NCI-H1694 treated with DMSO at 0.1 percent for 48 hours (cell line): ENCODE measurements at places on chromosomes 11 and 22.

GRCh38 chr22:29087012-29087411 is 14.2 kb downstream of the KREMEN1 start:
- DNase-seq = no peak

DNA sequence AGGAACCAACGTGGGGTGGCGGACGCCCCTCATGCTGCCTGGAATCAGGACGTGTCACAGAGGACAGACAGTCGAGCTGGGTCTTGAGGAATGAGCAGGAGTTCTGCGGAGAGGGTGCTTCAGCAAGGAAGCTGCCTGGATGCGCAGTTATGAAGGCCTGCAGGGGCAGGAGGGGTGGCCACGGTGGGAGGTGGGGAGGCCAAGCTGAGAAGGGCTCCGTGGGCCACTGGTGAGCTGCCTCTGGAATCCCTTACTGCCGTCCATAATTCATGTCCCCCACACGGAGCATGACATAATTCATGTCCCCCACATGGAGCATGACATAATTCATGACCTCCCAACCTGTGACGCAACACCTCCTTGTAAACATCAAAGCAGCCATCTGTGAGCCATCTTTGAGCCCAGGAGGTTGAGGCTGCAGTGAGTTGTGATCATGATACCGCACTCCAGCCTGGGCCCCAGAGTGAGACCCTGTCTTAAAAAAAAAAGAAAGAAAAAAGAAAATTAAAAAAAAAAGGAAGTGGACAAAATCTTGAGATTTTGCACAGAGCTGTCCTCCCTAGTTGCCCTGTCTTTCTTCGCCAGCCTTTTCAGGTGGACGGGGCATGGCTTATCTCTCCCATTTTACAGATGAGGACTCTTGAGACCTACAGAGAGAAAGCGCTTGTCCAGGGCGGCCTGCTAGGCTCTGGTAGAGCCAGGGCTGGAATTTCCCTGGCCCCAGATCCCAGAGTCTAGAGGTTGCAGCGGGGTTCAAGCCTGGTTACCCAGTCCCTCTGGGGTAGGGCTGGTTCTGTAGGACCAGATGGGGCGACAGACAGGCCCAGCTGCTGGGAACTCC is 24.3 kb upstream of the PICK1 start:
- DNase-seq = peak; percentile 13

DNA sequence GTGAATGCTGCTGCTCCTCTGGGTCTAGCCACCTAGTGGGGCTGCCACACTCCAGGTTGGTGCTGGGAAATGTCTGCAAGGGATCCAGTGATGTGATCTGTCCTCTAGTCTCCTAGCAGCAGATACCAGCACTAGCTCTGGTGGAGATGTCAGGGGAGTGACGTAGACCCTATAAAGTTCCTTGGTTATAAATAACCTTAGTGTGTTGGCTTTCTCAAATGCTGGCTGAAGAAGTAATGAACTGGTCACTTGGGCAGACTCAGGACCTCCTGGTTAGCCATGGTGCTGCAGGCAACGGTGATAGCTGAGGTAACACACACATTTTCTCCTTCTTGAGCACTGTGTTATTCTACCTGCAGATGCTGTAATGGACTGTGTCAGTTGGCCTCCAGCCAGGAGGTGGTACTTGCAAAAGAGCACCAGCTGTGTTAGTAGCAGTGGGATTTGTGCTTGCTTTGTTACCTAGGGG is 35.5 kb downstream of the BBOX1 start:
- peak; percentile 19 for DNase-seq

DNA sequence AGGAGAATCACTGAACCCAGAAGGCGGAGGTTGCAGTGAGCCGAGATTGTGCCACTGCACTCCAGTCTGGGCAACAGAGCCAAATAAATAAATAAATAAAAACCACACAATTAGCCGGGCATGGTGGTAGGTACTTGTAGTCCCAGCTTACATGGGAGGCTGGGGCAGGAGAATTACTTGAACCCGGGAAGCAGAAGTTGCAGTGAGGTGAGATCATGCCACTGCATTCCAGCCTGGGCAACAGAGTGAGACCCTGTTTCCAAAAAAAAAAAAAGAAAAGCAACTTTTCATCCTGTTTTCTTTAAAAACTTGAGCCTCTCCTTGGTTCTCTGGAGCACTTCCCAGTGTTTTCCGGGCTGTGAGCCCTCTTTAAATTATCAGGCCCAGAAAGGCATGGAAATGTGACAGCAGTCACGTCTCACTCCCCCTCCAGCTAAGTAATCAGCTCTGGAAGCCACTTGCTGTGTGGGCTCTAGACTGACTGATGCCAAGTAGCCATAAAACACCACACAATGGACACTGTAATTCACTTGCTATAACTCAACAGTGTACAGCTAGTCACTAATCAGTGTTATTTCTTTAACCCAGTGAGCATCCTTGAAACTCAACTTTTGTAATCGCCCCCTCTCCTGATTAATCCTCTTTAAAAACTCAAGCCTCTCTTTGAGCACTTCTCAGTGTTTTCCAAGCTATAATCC is 13.0 kb upstream of the MCHR1 start:
- DNase-seq = no peak

DNA sequence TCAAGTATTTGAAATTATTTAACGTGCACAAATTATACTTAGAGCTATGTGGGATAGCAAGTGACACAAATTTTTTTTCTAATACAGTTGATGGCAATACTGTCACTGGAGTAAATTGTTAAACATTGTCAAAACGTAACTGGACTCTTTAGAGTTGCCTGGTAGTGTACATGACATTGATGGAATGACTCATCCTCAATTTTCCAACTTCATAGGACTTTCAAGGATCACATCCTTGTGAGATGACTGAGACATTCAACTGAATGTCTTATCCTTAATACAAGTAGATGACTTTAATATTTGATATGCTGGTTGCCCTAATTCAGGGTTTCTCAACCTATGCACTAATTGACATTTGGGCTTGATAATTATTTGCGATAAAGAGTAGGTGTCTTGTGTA is 310.0 kb downstream of the SWAP70 start:
- no peak for DNase-seq

GRCh38 chr11:118878163-118878563 is 5.5 kb upstream of the CXCR5 start:
- DNase-seq = no peak

DNA sequence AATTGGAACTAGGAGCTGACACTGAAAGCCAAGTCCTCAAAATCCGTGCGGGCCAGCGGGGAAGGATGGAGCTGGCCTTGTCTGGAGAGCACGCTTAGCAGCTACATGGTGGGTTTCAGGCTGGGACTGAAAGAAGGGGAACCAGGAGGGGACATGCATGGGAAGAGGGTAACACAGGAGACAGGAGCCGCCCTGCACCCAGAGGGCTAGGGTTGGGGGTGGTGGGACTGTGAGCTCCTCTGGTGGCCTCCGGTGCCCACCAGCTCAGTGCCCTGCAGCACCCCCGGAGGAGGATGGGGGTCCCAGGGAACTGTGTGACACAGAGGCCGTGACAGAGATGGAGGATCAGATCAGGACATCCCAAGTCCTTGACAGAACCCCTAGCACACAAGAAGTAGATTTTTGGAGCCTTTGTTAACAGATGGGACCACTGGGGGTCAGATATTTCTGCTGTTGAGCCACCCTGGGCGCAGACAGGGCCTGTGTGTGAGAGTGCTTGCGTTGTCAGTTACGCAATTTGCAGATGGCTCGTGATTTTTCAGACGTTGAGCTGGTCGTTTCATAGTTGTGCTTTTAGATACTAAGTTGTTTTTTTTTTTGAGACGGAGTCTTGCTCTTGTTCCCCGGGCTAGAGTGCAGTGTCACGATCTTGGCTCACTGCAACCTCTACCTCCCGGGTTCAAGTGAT is 21.3 kb upstream of the GRAMD4 start:
- DNase-seq = no peak

- no peak for DNase-seq
These were observed 7.3 kb upstream of the TP53AIP1 start for GRCh38 chr11:128949791-128950454.

GRCh38 chr22:49880281-49880680 is 26.6 kb downstream of the ZBED4 start:
- no peak for DNase-seq

DNA sequence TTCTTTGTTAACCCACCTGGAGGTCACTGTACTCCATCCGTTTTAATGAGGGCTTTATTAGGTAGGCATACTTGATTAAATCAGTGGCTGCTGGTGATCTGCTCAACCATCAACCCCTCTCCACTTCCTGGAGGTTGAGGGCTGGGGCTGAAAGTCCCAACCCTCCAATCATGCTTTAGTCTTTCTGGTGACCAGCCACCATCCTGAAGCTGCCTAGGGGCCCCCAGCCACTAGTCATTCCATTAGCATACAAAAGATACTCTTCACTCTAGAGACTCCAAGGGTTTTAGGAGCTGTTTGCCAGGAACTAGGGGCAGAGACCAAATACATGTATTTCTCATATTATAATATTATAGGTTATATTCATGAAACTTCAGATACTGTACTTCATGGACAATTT is 13.5 kb downstream of the DNAJC24 start:
- DNase-seq = no peak

DNA sequence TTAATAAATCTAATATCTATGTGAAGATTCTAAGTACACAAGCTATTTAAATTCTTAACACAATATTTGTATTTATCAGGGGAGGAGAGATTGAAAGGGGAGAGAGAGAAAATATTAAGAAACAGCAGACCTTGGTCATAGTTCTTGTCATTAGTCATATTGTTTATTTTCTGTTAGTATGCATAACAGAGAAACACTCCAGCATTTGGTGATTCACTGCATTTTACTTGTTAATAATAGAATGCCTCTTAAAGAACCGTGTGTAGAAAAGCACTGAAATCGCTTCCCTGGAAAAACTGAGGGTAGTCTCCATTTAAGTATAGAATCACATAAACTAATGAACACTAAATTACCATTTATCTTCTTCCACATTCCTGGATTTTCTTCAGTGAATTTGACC is 122.7 kb upstream of the TRPC6 start:
- DNase-seq = no peak

DNA sequence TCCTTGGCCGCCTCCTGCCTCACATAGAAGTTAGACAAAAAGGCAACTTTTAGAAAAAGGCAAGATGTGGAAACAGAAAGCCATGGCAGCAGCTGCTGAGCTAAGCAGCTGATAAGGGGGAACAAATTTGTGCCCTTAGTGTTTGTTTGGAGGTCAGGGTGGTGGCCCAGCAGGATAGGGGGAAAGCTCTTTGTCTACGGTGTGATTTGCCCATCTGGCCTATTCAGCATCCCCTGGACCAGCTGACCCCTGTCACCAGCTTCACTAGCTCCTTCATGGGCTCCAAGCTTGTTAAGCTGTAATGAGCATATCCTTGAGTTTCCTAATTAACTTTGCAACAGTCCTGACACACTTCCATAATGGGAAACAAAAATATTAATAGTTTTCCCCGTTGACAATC is 5.9 kb upstream of the ME3 start:
- DNase-seq = no peak

DNA sequence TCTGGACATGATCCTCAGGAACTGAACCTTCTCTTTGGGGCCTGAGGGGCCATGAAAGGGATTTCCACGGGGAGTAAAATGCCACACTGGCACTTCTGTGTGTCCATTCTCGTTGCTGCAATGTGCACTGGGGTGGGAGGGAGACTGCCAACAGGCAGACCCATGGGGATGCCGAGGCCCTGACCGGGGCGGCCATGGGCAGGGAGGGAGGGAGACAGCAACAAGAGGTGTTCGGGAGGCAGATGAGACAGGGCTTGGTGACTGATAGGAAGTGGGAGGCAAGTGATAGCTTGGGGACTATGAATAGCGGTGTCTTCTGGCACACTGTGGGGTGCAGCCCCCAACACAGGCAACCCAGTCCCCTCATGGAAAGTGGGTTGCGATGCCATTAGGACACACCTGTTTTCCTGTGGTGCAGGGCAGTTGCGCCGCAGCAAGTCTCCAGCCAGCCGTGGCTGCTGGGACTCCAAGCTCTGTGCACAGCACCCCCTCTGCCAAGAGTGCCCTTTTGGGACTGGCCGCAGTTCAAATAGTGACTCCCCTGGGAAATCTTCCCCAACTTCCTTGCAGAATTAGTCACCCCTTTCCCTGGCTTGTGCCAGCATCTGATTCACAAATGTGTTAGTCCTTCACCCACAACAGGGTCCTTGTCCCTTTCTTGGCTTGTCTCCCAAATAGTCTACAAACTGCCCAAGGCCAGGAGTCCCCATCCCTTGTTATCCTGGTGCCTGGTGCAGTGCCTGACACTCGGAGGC is 88.8 kb downstream of the CHST1 start:
- DNase-seq = no peak

DNA sequence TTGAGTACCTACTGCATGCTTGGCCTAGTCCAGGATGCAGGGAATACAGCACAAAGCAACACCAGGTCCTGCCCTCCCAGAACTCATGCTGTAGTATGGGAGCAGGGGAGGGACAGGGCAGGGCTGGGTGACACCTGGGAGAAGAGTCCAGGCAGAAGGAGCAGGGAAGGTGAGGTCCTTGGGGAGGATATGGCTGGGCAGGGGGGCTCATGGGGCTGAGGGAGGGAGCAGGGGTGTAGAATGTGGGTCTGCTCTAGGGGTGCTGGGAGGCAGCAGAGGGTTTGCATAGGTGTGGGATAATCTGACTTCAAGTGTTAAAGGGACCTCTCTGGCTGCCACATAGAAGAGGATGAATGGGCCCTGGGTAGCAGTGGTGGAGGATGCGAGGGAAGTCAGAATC is 4.8 kb downstream of the TOP3B start:
- DNase-seq = no peak
